NCI-H187 (cell line): ENCODE measurements at places on chromosomes 11 and 22.

- DNase-seq: no peak
Measured at GRCh38 chr11:72711141-72711540, 36.9 kb upstream of the PDE2A start.

DNA sequence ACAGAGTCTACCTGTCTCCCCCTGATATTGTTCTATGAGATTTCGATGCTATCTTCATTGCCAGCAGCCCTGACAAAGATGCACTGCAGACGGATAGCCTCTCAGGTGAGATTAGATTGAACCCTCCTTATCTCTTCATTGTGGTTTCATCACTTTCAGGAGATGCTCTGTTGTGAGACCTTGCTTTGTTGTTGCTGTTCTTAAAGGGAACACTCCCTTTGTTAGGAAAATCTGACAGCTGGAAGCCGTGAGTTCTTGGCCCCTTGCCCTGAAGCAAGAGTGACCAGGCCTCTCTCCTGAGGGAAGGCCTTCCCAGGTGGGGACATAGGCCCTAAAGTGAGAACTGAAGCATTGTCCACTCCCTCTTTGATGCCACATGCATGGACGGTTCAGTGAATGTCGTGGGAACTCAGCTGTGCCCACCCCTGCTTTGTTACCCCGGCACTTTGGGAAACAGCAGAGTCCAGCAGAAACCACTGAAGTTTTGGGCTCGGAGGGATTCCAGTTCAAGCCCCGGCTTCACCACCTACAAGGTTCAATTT lies 976.1 kb downstream of the TBC1D22A start:
- DNase-seq: no peak

DNA sequence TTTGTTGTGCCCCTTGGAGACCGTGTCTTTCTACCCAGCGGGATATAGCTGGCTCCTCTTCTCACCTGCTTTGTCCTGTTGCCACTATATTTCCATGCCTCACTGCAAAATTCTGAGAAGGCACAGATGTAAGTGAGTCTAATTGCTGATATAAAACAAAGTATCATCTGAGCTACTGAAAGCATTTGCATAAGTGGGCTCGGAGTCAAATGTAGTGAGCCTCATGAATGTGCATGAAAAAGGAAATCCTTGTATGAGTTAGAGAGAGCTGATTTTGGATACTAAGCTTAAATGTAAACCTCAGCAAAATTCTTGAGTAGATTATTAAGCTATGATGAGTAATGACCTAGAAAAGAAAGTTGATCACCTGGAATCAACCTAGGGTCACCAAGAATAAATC lies 13.9 kb downstream of the OVCH2 start:
- DNase-seq: no peak

- DNase-seq: no peak
Measured at GRCh38 chr11:64566042-64566914, 24.7 kb upstream of the SLC22A12 start.

DNA sequence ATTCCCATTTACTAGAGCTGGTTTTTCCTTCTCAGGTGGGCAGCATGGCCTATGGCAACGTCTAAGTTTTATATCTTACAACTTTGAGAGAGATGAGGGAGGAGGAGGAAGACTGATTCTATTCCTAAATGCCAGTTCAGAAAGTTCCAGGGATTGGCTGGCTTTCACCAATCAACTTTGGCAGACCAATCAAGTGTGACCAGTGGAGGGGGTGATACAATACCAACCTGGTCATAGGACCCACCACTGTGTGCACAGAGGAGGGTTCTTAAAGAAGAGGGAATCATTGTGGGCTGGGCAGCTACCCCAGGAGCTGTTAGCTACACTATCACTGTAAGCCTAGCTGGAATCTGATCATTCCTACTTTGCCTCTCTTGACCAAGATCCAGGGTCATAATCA lies 8.1 kb downstream of the DIXDC1 start:
- DNase-seq: no peak

GRCh38 chr11:68827733-68828132 lies 14.0 kb downstream of the CPT1A start:
- DNase-seq: no peak

DNA sequence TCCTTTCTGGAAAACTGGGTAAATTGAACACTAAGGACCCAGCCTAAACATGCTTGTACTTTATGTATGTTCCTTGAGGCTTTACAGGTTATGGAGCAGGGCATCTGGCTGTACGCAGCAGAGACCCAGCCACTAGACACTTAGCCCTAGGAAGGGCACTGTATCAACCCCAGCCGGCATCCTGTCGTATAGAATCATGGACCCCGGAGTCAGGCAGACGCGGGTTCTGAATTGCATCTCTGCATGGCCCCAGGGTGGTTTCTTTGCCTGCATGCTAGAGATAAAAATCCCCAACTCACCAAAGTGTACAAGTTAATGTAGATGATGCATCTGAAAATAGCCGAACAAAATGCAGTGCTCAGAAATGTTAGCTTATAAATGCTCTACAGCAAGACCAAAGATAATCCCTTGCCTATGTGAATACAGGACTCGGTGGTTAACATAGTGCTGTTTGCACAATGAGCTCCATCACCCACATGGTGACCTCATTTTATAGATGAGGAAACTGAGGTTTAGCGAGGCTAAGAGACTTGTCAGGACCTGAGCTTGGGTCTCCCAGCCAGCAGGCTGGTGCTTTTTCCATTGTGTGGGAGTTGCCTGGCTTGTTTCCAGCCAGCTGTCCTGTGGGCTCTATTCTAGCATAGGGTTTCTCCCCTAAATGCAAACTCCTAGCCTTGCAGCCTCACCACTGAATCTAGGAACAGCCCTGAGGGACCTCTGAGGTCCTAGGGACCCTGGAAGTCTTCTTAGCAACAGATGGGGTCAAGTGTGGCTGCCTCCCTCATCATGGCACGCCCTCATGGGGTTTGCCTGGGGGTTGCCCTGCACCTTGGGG lies 7.3 kb downstream of the CD6 start:
- no peak for DNase-seq

DNA sequence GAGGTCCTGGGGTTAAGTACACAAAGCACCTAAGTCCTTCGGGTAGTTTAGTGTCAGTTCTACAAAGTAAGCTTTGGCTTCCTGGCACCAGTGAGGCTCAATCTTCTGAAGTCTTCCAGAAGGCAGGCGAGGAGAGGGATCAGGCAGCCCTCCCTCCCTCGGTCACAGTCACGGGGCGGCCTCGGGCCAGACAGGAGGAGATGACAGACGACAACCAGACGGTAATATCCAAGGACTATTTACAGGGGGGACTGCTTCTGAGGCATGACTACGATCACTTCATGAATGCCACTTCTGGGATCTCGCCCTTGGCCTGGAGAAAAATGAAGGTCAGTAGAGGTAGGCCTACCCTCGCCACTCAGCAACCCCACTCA lies 383 bp upstream of the TMEM223 start:
- no peak for DNase-seq

- DNase-seq: no peak
Measured at GRCh38 chr11:60589611-60590010, 74.4 kb downstream of the MS4A13 start.

DNA sequence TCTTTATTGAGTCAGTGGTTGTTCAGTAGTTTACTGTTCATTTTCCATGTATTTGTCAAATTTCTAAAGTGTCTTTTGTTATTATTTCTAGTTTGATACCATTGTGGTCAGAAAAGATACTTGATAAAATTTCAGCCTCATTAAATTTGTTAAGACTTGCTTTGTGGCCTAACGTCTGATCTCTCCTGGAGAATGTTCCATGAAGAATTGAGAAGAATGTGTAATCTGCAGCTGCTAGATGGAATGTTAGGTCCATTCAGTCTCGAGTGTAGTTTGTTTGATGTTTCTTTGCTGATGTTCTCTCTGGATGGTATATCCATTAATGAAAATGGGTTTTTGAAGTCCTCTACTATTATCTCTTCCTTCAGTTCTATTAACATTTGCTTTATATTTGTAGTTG lies 394.7 kb upstream of the ANO5 start:
- DNase-seq: no peak

DNA sequence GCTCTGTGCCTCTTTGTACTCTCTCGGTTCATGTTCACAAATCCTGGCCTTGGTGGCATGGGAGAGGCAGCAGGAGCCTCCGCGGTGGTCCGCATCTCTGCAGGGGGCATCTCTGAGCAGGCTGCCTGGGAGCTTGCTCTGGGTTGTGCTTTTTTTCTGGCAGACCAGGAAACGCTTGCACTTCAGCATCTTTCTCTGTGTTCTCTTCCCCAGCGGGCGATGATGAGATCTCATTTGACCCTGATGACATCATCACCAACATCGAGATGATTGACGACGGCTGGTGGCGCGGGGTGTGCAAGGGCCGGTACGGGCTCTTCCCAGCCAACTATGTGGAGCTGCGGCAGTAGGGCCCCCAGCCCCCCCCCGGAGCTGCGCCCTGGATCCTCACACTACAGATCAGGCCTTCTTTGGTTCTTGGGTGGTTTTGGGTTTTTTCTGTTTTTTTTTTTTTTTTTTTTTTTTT lies 36.5 kb downstream of the CTTN start:
- no peak for DNase-seq

- no peak for DNase-seq
Measured at GRCh38 chr11:116697639-116698038, 75.1 kb downstream of the BUD13 start.

DNA sequence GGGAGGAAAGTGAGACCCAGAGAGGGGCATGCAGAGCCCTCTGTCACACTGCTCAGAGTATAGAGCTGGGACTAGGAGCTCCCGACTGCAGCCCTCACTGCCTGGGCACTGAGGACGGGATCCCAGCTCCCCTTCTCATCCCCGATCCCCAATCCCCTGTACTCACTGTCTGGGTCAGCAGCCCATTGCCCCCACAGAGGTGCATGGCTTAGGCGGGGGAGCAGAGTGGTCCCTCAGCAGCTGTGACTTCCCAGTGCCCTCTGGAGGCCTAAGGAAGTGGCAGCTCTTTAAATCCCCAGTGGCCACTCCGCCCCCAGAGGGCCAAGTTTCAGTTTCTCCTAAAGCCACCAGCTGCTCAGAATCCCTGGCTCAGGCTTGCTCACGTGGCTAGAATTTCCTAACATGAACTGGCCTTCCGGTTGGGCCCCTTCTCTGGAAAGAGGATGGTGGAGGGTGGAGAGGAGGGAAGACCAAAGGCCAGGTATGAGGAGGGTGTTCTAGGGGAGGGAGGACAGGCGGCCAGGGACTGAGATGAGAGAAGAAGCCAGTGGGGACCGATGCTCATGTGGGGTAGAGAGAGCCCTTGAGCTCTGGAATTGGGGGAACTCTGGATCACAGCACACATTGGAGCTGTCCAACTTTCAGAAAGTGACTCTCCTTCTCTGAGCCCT lies at the start of gene BATF2:
BATF2 (minus strand) TSS at position 262 of the 671 bp plus-strand sequence; CDS start at position 205, 57 bp downstream.
- peak; percentile 20 for DNase-seq

GRCh38 chr11:122895563-122895962 lies 13.0 kb downstream of the JHY start:
- no peak for DNase-seq

DNA sequence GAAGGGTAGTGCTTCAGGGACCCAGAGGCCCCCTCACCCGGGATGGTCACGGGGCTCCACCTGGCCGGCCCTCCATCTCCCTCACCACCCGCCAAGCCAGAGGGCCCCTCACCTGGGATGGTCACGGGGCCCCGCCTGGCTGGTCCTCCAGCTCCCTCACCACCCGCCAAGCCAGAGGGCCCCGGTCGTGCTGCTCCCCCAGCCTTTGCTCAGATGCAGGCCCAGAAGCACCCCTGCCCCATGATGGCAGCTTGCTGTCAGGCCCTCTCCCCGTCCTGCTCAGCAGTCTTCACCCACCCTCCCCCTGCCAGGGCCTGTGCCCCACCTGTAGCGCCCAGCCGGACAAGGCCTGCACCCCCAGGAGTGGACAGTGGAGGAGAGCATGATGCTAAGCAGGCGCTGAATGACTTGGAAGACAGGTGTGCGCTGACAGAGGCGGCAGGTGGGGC lies 7.3 kb downstream of the DENND6B start:
- no peak for DNase-seq

- DNase-seq: no peak
Measured at GRCh38 chr11:10984742-10985141, 126.9 kb upstream of the ZBED5 start.

- DNase-seq: no peak
Measured at GRCh38 chr11:68004551-68005335, 846 bp upstream of the UNC93B1 start.

GRCh38 chr11:112523477-112523876 lies 262.8 kb upstream of the PLET1 start:
- no peak for DNase-seq
